ENCODE measurements at places on chromosomes 13 and 19. TPM values are rescaled to one million over a fixed set of nuclear protein-coding genes. Genes with fewer than 3 reads are reported as not detected.

DNA sequence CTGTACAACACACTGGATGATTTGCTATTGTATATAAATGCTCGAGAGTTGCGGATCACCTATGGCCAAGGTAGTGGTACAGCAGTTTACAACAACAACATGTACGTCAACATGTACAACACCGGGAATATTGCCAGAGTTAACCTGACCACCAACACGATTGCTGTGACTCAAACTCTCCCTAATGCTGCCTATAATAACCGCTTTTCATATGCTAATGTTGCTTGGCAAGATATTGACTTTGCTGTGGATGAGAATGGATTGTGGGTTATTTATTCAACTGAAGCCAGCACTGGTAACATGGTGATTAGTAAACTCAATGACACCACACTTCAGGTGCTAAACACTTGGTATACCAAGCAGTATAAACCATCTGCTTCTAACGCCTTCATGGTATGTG is 21.5 kb downstream of the OLFM4 start:
- no peak for DNase-seq

GRCh38 chr19:29467824-29468401 is 57.9 kb upstream of the VSTM2B start:
- DNase-seq: no peak

- no peak for DNase-seq
Measured at GRCh38 chr13:73939603-73940002, 194.6 kb downstream of the KLF12 start.

GRCh38 chr13:27362064-27362751 is 62.2 kb upstream of the GTF3A start:
- DNase-seq: peak; percentile 67

- DNase-seq: no peak
Measured at GRCh38 chr19:366205-366783, 21.7 kb upstream of the MIER2 start.

DNA sequence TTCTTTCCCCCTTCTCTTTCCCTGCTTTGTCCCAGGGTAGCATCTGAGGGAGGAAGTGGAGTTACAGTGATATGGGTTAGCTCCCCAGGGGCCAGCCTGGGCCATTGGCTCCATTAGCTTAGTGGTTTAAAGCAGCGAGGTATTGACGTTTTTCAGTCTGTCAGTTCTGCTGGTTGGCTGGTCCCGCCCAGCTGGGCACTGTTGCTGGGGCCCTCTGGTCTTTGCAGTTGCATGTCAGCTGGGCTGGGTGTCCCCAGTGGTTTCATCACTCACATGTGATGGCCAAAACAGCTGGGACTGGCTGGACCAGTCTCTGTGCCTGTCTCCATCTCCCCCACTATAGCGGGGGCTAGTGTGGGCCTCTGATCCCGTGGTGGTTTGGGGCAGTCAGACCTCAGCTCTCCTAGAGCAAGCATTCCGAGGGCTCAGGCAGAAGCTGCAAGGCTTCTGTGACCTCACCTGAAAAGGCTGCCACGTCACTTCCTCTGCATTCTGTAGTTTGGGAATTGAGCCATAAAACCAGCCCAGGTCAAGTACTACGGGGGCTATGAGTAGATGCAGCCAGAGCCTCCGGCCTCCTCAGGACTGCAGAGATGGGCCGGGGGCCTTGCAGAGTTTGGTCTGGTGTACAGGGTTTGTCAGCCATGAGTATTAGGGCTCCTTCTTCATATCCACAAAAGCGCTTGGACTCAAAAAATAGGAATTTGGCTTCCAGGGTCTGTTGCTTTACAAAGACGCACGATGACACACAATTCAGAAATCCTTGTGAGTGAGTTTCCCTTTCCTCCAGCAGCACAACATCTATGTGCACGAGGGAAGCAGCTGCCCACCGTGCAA is 30.0 kb downstream of the TSSK6 start:
- no peak for DNase-seq

- DNase-seq: peak; percentile 75
Measured at GRCh38 chr19:4051175-4052101, 15.3 kb downstream of the ZBTB7A start.

DNA sequence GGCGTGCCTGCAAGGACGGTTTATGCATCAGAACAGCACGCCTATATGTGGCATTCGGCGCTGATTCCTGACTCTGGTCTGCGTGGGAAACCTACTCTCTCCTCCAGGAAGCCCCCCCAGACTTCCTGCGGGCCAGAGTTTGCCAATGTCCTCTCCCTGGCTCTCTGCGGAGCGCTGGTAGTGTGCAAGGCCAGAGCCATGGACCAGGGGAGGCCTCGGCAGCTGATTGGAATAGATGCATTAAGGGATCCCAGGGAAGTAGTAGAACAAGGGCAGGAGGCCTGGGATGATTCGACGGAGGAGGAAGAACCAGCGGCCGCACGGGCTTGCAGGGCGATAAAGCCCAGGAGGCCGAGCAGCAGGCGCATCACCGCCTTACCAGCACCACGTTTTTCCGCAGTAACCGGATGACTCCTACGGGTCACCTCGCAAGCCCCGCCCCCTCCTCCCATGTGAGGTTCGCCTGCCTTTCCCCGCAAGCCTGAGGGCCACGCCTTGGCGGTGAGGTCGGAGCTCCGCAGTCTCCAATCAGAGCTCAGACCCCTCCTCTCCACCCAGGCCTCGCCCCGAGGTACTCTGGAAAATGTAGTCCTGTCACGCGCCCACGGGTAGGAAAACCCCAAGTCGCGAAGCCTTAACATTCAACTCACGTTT is 5.0 kb downstream of the CLEC11A start:
- peak; percentile 75 for DNase-seq

DNA sequence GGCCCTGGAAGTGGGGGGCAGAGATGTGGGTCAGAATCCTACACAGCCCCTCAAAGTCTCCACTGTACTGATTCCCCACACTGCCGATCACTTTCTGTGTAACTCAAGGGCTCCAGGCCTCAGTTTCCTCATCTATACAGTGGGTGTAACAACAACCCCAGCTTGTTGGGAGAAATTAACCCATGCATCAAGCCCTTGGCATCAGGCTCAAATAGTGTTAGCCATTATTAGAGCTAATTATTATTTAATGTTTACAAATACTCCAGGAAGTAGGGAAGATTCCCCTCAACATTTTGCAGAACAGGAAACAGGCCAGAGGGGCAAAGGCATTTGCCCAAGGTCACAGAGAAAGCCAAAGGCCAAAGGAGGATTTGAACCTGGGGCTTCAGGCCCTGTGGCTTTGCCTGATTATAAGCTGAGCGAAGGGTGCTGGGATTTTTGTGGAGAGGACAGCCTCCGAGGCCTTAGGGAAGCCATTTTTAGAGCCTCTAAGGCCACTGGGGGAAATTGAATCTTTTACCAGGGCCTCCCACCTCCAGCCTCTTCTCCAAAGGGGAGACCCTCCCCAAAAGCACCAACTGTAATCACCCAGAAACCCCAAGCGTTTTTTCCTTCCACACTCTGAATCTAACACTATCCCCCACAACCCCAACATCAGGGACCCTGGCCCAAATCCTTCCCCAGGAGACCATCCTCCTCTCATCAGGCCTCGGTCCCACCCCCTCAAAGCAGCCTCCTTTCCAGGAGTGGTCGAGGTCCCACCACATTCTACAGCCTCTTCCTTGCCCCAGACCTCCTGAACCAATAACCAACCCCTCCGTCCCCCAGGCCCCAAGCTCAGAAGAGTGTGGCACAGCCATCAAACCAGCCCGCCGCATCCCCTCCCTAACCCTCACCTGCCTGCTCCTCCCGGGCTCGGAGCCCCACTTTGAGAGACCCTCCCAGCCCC is 1.1 kb downstream of the FKBP8 start:
- no peak for DNase-seq

- no peak for DNase-seq
Measured at GRCh38 chr13:24264976-24265375, 44.4 kb upstream of the C1QTNF9 start.

GRCh38 chr13:27644302-27644701 is 22.6 kb downstream of the POLR1D start:
- DNase-seq: peak; percentile 63

GRCh38 chr13:36069881-36070366 is 61.3 kb downstream of the DCLK1 start:
- no peak for DNase-seq

- no peak for DNase-seq
Measured at GRCh38 chr13:106348075-106348840, 187.2 kb downstream of the EFNB2 start.

The CEACAM8 gene
- 0.17 TPM for total RNA-seq

The ZNF568 gene
- 23.2 TPM for total RNA-seq

The TMEM150B gene
- 4.6 TPM for total RNA-seq

GRCh38 chr13:21948769-21949474 is 278.0 kb downstream of the FGF9 start:
- no peak for DNase-seq

GRCh38 chr13:44207476-44207875 is 166.1 kb upstream of the SERP2 start:
- no peak for DNase-seq

GRCh38 chr13:26222520-26223046 is 469 bp upstream of the RNF6 start:
- DNase-seq: no peak

The ZNF878 gene
- 0.61 TPM for total RNA-seq

The N4BP2L1 gene
- total RNA-seq: 6.9 TPM

DNA sequence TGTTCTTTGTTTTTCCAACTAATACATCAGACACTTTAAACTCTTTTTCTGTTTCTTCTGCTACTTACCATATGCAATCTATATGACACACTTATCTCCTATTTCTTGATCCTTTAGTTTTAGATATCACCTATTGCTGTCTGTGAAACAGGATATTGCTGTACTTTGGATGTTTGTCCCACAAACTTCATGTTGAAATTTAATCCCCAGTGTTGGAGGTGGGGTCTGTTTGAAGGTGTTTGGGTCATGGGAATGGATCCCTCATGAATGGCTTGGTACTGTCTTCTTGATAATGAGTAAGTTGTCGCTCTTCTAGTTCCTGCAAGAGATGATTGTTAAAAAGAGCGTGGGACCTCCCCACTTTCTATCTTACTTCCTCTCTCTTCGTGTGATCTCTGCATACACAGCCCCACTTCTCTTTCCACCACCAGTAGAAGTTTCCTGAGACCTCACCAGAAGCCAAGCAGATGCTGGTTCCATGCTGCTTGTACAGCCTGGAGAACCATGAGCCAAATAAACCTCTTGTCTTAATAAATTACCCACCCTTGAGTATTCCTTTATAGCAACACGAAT is 244.2 kb downstream of the NHLRC3 start:
- DNase-seq: no peak

GRCh38 chr13:98311200-98311548 is 134.1 kb upstream of the RNF113B start:
- DNase-seq: no peak

The APOE gene
- total RNA-seq: 10,315 TPM

The NBEA gene
- total RNA-seq: 16.1 TPM

DNA sequence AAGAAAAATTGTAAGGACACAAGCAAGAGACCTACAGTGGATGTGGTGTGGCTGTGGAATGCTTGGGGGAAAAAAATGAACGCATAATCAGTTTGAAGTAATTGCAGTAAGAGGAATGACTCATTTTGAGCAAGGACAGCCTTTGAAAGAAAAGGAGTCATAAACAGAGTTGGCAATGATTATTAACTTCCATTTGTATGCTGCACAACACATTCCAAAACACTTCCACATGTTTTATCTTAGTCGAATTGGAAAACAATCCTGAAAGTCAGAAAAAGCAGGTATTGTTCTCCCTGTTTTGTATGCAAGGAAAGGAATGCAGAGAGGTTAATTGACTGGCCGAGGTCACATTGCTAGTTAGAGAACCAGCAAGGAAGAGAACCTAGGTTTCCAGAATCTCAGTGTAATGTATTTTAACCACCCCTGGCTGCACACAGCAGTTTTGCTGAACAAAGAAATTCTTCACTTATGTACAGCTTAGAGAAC is 630.0 kb upstream of the MIR17HG start:
- DNase-seq: peak; percentile 34

GRCh38 chr13:95182570-95183265 is 118.5 kb downstream of the ABCC4 start:
- DNase-seq: no peak

The LILRB2 gene
- 6.7 TPM for total RNA-seq

DNA sequence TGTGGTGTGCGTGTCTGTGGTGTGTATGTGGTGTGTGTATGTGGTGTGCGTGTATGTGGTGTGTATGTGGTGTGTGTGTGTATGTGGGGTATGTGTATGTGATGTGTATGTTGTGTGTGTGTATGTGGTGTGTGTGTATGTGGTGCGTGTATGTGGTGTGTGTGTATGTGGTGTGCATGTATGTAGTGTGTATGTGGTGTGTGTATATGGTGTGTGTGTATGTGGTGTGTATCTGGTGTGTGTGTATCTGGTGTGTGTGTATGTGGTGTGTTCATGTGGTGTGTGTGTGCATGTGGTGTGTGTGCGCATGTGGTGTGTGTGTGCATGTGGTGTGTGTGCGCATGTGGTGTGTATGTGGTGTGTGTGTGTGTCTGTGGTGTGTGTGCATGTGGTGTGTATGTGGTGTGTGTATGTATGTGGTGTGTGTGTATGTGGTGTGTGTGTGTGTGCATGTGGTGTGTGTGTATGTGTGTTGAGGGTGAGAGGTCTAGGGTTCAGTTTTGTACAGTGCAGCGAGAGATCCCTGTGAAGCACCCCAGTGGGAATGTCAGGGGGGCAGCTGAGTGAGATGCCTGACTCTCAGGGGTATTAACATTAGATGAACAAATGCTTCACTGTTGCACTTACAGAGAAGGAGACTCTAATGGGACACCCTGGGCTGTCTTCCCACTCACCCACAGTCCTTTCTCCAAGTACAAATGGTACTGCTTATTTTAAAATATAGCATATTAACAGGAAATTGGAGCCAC is 61.3 kb upstream of the MEDAG start:
- DNase-seq: no peak

GRCh38 chr19:51417107-51417809 is at the start of gene SIGLEC10:
TSS of gene SIGLEC10 (minus strand) at chr19:51417642. CDS start at chr19:51417581, 61 bp downstream.
- peak; percentile 49 for DNase-seq

The GPC6 gene
- 0.61 TPM for total RNA-seq

GRCh38 chr13:21344662-21345176 is 114.4 kb downstream of the ZDHHC20 start:
- no peak for DNase-seq

GRCh38 chr19:54062643-54063042 is 1.1 kb downstream of the VSTM1 start:
- DNase-seq: no peak

The LILRA6 gene
- 4.2 TPM for total RNA-seq

DNA sequence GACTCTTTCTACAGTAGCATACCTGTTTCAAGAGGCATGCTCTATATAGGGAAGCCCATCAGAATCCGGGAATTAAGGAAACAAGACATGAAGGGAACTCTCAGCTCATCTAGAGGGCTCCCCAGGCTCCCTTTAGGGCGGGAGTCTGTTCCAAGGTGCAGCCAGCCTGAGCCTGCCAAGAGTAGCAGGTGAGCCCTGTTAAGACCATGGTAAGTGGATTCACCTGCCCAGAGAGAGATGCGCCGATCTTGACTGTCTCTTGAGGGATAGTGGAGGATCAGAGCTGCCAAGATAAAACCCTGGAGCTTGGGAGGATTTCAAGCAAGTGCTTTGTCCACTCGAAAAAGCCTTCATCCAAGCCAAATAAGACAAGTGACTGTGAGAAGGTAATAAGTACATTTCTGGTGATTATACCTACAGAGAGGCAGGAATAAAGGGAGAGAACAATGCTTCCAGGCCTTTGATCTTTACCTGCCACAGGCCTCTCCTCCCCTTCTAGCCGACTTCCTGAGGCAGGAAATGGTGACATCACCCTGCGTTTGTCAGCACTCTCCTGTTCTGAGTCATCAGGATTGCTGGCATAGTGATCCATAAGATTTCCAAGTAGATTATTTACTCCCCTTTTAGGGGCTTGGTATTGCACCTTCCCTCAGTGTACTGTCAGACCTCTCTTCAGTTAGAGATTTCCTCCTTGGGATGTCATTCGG is 31.5 kb downstream of the KLF5 start:
- no peak for DNase-seq

The OR7D2 gene
- total RNA-seq: not detected

The C1QTNF9B gene
- total RNA-seq: not detected

- peak; percentile 60 for DNase-seq
Measured at GRCh38 chr19:50896591-50897190, 14.5 kb downstream of the KLK4 start.
